ENCODE measurements at places on chromosomes 13 and 19.

- DNase-seq: no peak
Observed at GRCh38 chr19:38170334-38170733, 53.7 kb downstream of the DPF1 start.

GRCh38 chr19:6532244-6532999, 1.6 kb downstream of the TNFSF9 start:
- no peak for DNase-seq

DNA sequence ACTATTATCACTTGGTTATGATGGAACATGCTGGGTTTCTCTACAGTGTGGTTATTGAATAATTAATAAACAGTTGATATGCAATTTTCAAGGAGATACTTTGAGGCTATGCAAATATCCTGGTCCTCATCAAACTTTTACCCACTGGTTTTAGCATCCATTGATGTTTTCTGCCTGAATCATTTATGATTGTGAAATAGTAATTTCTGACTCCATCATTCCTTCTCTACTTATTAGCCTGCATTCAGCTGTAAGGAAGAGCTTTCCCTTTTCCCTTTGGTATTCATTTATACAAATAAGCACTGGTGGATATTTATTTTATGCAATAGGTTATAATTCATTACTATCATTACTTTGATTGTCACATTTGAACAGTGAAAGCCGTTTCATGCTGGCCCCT, 13.9 kb upstream of the DNAJC15 start:
- no peak for DNase-seq

GRCh38 chr19:45173816-45174215, 4.2 kb downstream of the TRAPPC6A start:
- DNase-seq: no peak

GRCh38 chr19:5450482-5451126, 4.6 kb upstream of the ZNRF4 start:
- DNase-seq: no peak

DNA sequence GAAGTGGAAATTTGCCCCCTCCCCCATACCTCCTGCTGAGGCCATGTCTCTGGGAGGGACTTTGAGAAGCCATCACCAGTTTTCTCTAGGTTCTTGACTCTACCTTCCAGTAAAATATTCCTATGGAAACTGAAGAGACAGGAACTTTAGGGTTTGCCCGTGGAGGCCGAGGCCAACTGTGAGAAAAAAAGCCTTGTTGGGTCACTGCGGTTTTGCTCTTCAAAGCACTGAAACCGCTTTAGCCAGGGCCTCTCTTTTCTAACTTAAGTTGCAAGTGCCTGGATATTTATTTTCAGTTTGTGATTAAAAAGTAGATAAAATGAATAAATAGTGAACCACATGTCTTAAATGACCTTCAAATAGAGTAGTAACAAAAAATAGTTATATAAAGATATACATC, 159.7 kb upstream of the TSC22D1 start:
- DNase-seq: no peak

- no peak for DNase-seq
Observed at GRCh38 chr13:34611671-34612070, 330.4 kb upstream of the NBEA start.

DNA sequence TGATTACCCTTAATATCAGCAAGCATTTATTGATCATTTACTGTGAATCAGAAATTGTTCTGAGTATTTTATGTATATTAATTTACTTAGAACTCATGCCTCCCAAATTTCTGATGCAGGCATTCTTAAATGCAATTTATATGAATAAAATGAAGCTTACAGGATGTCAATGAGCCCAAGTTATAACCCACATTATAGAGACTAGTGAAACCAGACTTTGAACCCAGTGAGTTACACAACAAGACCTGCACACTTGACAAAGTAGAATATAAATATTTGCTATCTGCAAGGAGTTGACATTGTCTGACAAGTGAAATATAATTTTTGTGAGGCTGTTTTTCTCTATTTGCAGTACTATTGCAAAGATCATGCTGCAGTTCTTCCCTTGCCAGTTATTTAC, 656.0 kb downstream of the GPC5 start:
- DNase-seq: no peak

DNA sequence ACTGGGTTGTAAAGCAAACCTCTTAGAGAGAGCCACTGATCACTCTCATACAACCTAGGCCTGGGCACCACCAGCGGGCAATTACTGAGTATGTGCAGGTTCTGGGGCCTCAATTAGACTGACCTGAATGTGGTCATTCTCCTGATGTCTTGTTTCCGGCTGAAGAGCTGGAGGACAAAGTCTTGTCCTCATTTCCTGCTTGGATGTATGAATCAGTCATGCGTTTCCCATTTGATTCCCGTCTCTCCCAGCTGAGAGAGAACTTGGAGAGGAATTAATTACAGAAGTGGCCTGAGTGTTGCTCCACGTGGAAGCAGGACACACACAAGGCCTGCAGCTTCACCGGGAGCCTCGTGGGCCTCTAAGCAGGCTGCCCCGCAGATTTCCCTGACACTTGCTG, 799.3 kb upstream of the ARGLU1 start:
- DNase-seq: no peak

GRCh38 chr19:48603001-48603400, 3.5 kb upstream of the SPACA4 start:
- DNase-seq: no peak

DNA sequence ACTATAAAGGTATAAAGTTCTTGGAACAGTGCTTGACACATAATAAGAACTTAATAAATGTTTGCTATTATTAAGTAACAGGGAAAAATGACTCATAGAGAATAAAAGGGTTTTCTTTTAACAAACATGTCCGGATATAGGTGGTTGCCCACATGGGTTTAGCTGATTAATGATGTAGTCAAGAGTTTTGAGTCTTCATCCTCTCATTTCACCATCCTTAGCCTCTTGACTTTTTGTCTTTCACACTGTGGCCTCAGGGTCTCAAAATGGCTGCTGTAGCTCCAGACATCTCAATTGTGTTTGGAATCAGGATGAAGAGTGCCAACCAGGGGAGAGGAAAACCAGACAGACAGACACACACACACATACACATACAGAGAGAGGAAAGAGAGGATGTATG, 97.9 kb downstream of the HSPH1 start:
- DNase-seq: no peak

- no peak for DNase-seq
Observed at GRCh38 chr13:40518481-40518882, 148.0 kb downstream of the FOXO1 start.

- no peak for DNase-seq
Observed at GRCh38 chr19:33727331-33727998, 69.2 kb upstream of the KCTD15 start.

- DNase-seq: no peak
Observed at GRCh38 chr13:97174638-97175037, 47.5 kb upstream of the MBNL2 start.

GRCh38 chr13:48892053-48892687, 83.5 kb upstream of the FNDC3A start:
- no peak for DNase-seq

DNA sequence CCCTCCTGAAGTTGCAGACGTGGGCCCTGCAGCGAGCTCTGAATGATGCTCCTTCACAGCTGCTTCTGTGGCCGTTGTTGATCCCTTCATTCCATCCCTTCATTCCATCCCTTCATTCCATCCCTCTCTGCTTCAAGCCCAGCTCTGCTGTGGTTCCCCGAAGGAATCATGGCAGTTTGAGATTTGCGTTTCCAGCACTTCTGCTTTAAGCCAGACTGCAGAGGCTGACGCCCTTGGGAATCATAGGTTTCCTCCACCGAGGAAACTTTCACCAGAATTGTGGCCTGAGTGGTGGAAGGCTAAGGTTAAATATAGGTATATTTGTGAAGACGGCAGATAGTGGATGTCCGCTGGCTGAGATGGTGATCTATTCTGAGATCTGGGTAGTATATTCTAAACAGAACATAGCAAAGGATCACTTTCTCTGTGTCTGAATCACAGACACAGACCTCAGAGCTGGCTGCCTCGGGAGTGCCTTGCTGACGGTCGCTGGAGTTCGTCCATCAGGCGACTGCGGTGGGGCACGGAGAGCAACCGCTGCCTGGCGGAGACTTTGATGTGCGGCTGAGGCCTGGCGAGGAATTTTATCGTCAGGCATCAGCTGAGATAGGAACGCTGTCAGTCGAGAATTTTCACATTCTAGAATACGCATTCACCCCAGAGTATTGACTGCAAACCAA, 42.8 kb upstream of the DCUN1D2 start:
- no peak for DNase-seq

DNA sequence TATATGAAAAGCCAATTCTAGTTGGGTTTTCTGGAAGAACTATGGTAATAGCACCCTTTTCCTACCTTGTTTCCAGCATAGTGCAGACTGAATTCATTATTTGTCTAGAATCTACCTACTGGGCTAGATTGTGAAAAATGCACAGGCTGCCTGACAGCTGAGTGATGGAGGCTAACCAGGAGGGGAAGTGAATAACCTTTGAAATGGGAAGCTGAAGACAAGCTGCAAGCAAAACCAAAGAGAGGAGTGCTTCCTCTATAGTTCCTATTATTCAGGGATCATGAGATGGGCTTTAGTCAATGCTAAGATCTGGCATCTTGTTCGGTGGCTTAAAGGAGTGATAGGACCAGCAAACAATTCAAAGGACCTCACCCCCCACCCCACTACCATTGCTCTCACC, 26.9 kb downstream of the MZT1 start:
- DNase-seq: no peak

DNA sequence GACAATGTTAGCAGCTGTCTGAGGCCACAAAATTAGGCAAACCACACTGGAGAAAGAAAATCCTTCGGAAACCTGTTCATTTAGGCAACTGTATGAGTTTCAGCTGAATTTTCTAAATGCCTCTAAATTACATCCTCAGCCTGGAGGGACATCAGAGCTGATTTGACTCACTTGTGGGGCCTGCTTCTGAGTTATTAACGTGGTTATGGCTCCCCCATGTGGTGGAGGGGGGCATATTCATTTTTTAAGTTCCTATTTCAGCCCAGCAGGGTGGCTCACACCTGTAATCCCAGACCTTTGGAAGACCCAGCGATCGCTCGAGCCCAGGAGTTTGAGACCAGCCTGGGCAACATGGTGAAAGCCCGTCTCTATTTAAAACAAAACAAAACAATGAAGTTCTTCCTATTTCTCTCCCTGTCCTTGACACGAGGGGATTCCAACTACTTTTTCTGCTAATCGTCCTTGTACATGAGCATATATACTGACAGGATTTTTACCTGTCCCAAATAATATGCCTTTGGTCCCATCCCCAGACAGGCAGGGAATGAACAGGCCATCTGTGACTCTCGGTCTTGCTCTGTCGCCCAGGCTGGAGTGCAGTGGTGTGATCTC, 31.5 kb upstream of the HIF3A start:
- peak; percentile 64 for DNase-seq

All from effector CD4-positive, alpha-beta T cell (primary cell).